ENCODE measurements at places on chromosomes 3 and 15. TPM values are rescaled to one million over a fixed set of nuclear protein-coding genes. Genes with fewer than 3 reads are reported as not detected.

ROBO2 gene
- 2.8 TPM for total RNA-seq

ARPIN gene
- 33.5 TPM for total RNA-seq

LRRC34 gene
- total RNA-seq: 1.8 TPM

RASGRP1 gene
- total RNA-seq: 0.54 TPM

Data from sigmoid colon (tissue), 7 donors.